Thoracic aorta (tissue), 2 donors: ENCODE measurements at places on chromosomes 3 and 15. TPM values are rescaled to one million over a fixed set of nuclear protein-coding genes. Genes with fewer than 3 reads are reported as not detected.
A peak's percentile ranks its signal among the peaks of the same experiment; 100 is the strongest.

- no peaks in the 10 kb centered on the region for H3K36me3 ChIP-seq
- H3K4me1 ChIP-seq: no peaks in the 10 kb centered on the region
- no peak overlapping the region for H3K4me3 ChIP-seq
- no peak for DNase-seq
- no peaks in the 10 kb centered on the region for H3K27me3 ChIP-seq
These were observed 118.8 kb downstream of the ECT2 start for GRCh38 chr3:172869368-172869771.

GRCh38 chr15:26128611-26129140 lies 265.5 kb upstream of the ATP10A start:
- no peak overlapping the region for H3K4me3 ChIP-seq
- no peak for DNase-seq
- H3K27me3 ChIP-seq: no peaks in the 10 kb centered on the region
- no peak overlapping the region for H3K27ac ChIP-seq

GRCh38 chr3:16186565-16186964 lies 12.1 kb downstream of the GALNT15 start:
- H3K36me3 ChIP-seq: no peaks in the 10 kb centered on the region
- no peaks in the 10 kb centered on the region for H3K27me3 ChIP-seq
- no peak for DNase-seq
- H3K27ac ChIP-seq: no peak overlapping the region

NAA80 gene
- 8.3 TPM for total RNA-seq

DNA sequence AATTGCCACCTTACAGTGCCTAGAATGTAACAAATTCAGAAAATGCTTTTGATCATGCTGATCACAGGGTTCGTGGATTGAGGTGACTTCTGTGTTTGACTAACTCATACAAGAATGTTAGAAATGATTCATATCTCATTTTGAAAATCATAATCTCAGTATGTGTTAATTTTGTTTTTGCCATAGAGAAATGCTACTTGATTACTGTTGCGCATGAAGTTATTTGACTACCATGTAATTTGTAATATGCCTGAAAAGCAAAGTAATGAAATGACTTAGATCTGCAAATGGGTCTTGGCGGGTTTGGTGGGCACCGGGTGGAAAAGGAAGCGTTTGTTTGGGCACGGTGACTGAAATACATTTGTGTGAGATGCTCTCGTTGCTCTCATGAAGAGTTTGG lies 173.6 kb upstream of the BHLHE40 start:
- no peak for DNase-seq
- no peaks in the 10 kb centered on the region for H3K27me3 ChIP-seq
- no peak overlapping the region for H3K27ac ChIP-seq
- peaks cover 18% of the 10 kb centered on the region for H3K36me3 ChIP-seq
- H3K4me3 ChIP-seq: no peak overlapping the region

GRCh38 chr3:10935028-10935427 lies 57.5 kb upstream of the SLC6A1 start:
- H3K4me3 ChIP-seq: no peak overlapping the region
- no peaks in the 10 kb centered on the region for H3K36me3 ChIP-seq
- no peak for DNase-seq
- H3K27ac ChIP-seq: no peak overlapping the region
- H3K27me3 ChIP-seq: no peaks in the 10 kb centered on the region

DNA sequence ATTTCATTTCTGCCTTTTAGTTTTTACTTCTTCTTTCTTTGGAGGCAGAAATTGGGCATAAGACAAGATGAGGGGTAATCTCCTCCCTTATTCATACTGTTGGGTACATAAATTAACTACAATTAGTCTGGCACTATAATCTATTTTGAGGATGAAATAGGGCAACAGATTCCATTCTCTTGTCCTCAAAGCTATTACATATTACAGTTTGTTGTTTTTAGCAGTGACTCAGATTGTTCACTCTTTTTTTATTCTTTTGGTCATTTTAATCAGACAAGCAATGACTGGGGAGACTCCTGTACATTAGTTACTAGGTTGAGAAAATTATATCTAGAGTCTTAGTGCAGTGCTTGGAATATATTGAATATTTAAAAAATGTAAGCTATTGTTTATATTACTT lies 556.0 kb downstream of the OTOL1 start:
- H3K27me3 ChIP-seq: no peaks in the 10 kb centered on the region
- no peaks in the 10 kb centered on the region for H3K36me3 ChIP-seq
- no peak overlapping the region for H3K4me3 ChIP-seq
- no peak for DNase-seq
- H3K4me1 ChIP-seq: no peaks in the 10 kb centered on the region

HYPK gene
- total RNA-seq: 21.2 TPM

- H3K4me1 ChIP-seq: peaks cover 14% of the 10 kb centered on the region
- no peaks in the 10 kb centered on the region for H3K27me3 ChIP-seq
- DNase-seq: no peak
- H3K36me3 ChIP-seq: no peaks in the 10 kb centered on the region
- no peak overlapping the region for H3K27ac ChIP-seq
These were observed 190.2 kb downstream of the RORA start for GRCh38 chr15:61038910-61039309.

DNA sequence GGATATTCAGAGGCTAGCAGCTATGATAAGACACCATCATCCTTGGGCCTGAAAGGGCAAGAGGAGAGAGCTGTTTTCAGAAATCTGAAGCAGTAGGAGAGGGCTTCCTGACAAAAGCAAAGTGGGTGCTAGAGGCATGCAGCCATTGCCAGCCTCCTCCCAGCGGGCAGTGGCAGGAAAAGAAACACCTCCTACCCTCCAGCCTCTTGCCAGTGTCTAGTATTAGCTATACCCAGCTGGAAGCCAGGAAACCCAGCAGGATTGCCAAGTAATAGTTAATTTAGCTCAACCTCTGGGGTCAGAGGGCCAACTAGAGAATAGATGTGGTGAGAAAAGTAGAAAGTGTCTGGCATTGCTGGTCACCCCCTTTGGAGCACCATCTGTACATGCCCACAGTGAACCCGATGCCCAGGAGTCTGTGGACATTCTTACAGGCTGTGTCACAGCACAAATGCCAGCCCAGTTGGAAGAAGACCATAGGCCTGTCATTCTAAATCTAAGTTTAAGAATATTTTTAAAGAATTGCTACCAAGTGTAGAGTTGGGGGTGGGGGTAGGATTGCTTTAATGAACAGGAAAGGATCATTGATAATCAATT lies 85.3 kb downstream of the HCN4 start:
- no peak for DNase-seq
- H3K27me3 ChIP-seq: no peaks in the 10 kb centered on the region
- peak overlapping the region; percentile 40 for H3K27ac ChIP-seq
- H3K4me3 ChIP-seq: no peak overlapping the region
- peaks cover 32% of the 10 kb centered on the region for H3K36me3 ChIP-seq
- H3K4me1 ChIP-seq: peaks cover 6% of the 10 kb centered on the region

CRABP1 gene
- 5.1 TPM for total RNA-seq

- H3K4me3 ChIP-seq: no peak overlapping the region
- H3K27ac ChIP-seq: no peak overlapping the region
- H3K4me1 ChIP-seq: peaks cover 8% of the 10 kb centered on the region
- H3K27me3 ChIP-seq: no peaks in the 10 kb centered on the region
- DNase-seq: no peak
These were observed 48.1 kb downstream of the RAP2B start for GRCh38 chr3:153210146-153210545.

DNA sequence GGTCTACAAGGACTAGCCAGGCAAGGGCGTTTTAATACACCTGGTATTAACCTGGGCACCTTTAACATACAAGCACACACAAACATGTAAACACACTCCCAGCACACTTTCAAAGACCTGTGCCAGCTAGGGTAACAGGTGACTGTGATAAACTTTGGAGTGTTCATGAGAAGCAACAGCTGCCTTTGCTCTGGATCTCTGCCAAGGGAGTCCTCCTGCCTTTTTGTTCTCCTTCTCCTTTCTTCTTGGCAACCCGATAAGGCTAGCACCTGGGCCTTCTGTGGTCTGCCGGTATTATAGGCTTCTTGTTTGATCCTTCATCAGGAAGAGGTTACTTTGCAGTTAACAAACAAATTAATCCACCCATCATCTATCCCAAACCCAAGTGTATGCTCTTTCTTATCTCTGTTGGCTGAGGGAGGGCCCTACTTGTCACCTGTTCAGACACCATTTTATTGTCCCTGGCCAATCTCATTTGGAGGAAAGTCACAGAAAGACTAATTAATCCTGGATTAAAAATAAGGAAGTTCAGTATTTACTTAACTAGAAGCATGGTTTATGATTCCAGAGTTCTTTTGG lies at the start of gene RETNLB:
Gene RETNLB (minus strand): TSS at position 7 of the 579 bp plus-strand sequence. CDS start 225 bp downstream, outside the sequence.
- H3K27ac ChIP-seq: no peak within 1 kb of the TSS
- no peak within 1 kb of the TSS for H3K4me3 ChIP-seq
- H3K4me1 ChIP-seq: no peaks in the 10 kb centered on the region
- H3K36me3 ChIP-seq: no peaks in the 10 kb centered on the region
- H3K27me3 ChIP-seq: no peaks in the 10 kb centered on the region

GRAMD1C gene
- total RNA-seq: 10.7 TPM

- H3K27ac ChIP-seq: no peak overlapping the region
- H3K36me3 ChIP-seq: no peaks in the 10 kb centered on the region
- DNase-seq: no peak
- no peaks in the 10 kb centered on the region for H3K27me3 ChIP-seq
- H3K4me3 ChIP-seq: no peak overlapping the region
These were observed 1428.2 kb upstream of the GBE1 start for GRCh38 chr3:83189634-83190033.
